ENCODE measurements at places on chromosomes 5 and 9.

DNA sequence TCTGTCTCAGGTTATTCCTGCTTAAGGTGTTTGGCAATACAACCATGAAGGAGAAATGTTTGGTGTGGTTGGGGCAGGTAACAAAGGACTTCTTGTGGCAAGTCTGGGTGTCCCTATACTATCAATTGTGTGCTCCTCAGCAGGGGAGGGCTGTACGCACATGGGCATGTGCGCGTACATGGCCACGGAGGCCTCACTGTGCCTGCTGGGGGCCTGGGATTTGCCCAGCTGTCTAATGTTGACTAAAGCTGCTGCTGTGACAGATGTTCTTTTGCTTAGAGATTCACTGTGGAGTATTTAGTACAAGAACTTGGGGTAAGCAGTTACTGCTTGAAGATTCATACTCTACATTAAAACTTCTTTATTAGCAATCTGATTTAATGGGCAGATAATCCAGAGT lies 97.5 kb downstream of the HSPA4 start:
- DNase-seq: no peak

- no peak for DNase-seq
Measured at GRCh38 chr9:129104051-129104450, 6.5 kb downstream of the CRAT start.

GRCh38 chr5:108743319-108743718 lies 4.4 kb upstream of the FER start:
- DNase-seq: no peak

DNA sequence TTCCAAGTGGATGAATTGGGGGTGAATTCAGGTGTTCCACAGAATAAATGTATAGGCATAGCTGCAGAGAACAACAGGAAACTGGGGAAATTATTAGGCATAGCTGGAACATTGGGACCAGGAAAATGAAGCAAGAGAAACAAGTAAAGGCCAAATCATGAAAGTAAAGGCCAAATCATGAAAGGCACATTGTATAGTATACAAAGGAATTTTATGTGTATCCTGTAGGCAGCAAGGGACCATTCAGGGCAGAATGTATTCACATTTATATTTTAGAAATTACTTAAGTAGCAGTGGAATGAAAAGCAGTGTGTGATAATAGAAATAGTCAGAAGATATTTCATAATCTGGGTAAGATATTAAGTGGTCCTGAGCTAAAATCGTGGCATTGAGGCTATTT lies 127.3 kb upstream of the GRHPR start:
- no peak for DNase-seq

DNA sequence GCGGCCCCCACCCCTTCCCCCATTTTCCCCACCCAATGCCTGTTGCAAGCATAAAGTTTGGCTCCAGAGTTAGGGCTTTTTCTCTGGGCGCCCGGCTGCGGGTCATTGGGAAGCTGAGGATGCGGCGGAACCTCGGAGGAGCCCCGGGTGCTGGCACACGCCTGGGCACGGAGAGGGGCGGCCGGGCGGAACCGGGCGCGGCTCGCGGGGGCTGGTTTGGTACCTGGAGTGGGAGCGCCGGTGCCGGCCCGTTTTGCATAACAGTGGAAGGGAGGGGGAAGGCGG lies 1.2 kb downstream of the PPARGC1B start:
- DNase-seq: no peak

GRCh38 chr5:141716009-141716408 lies 34.0 kb upstream of the ARAP3 start:
- no peak for DNase-seq

DNA sequence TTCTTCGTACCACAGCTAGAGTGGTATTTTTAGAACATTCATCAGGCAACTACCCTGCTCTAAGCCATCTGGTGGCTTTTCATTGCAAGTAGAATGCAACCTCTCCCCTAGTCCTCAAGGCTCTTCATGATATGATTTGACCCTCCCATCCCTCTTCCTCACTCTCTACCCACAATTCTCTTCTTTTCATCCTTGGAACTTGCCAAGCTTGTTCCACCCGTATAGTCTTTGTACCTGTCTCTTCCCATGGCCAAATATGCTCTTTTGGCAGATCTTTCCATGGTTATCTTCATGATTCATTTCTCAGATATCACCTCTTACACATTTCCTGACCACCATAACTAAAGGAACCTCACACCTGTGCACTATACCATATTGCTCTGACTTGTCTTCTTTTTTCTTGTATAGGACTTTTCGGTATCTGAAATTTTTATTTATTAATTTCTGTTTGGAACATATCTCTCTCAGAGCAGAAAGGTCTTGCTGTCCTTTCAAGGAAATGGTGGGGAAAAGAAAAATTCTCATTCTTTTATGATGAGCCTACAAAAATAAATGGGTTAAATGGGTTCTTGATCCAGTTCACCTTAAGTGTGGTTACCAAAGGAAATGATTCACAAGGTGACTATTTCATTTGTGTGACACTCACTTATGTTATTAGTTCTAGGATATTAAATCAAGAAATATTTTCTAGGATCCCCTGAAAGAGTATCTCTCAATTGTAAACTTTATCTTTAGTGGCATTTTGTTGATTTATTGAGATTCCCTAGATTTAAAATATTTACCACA lies 3.7 kb upstream of the CD274 start:
- DNase-seq: no peak

GRCh38 chr9:98152526-98152925 lies 33.5 kb upstream of the TRIM14 start:
- DNase-seq: no peak

DNA sequence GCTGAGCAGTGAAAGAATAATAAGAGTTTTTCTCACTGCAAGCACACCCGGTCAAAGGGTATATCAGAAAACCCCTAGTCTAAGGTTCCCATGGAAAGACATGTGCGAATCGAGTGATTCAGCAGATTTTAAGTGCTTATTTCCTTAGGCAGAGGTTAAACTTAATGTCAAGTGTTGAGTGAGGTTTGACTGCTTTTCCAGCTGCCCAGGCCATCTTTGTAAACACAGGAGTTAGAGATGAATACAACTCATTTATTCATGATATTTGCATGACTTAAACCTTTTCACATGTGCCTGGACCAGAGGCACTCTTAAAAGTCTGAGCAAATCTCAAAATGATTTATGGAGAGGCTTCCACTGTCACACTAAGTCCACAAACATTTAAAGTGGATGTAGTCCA lies 137.8 kb upstream of the RGMB start:
- DNase-seq: no peak

GRCh38 chr5:173463207-173463606 lies 135.0 kb upstream of the STC2 start:
- no peak for DNase-seq
